ENCODE measurements at places on chromosomes 2 and 18.
A peak's percentile ranks its signal among the peaks of the same experiment; 100 is the strongest.

- peak; percentile 5 for DNase-seq
Measured at GRCh38 chr2:169767243-169767888, 31.3 kb upstream of the SSB start.

DNA sequence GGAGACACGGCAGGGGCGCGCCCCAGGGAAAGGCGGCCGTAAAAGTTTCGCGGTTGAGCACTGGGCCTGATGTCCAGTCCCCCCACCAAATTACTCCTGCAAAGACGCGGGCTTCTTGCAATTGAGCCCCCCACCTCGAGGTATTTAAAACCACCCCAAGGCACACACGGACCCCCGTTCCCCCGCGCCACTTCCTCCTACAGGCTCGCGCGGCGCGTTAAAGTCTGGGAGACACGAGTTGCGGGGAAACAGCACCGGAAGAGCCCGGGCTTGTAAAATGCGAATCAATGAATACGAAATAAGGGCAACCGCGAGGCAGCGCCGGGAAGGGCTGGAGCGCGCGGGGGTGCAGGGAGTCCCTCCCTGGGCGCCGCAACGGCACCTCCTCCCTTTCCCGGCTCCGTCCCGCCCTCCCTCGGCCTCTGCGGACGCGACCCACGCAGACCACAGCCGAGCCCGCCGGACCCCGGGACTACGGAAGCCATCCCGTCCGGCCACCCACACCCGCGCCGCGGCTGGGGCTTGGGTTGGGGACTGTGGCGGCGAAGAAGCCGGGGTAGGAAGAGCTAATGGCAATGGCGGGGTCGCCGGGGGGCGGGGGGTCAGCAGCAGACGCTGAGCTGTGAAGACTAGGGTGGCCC lies 918 bp upstream of the NETO1 start:
- peak; percentile 18 for DNase-seq

DNA sequence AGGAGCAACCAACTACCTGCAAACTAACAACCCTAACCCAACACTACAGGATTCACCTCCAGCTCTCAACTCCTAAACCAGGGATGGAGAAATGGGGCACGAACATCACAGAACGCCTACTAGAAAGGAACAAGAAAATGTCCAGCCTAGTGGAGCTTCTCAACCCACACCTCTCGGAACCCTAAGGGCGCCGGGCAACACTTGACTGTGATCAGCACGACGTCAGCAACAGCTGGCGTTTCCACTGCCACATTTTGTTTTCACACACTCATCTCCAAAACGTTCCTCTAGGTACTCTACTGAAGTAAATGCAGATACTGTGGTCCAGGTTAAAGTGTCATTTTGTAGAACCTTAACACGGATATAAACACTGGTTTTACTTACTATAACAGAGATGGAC lies 4.2 kb downstream of the RNASEH1 start:
- no peak for DNase-seq

DNA sequence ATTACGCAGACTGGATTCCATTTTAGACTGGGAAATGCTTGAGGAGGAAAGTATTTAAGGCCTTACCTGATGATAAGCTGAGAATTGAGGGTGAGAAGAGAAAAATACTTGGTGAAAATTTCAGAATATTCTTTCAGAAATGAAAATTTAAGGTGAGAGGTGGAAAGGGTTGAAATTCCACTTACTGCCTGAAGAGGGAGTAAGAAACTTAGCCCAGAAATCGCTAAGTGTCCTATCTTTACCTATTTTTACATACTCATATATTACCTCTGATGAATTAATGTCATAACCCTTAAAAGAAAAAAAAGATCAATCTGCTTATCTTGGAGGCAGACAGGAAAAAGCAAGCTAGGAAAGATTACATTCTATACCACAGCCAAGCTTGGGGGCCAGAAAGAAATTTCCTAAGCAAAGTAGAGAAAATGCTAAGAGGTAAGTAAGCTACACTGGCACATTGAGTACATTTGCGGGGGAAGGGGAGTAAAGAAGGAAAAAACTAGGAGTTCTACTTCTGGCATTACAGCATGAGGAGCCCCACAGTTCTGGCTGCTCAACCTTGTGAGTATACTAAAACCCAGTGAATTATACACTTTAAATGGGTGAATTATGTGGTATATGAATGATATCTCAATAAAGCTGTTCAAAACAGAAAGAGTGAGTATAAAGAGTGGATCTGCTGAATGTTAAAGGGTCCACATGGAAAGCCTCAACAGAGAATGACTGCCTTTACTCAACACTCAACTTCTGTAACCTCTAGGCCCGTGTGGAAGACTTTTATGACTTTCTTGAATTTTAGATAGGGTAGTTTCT lies 33.8 kb downstream of the SMC6 start:
- no peak for DNase-seq

DNA sequence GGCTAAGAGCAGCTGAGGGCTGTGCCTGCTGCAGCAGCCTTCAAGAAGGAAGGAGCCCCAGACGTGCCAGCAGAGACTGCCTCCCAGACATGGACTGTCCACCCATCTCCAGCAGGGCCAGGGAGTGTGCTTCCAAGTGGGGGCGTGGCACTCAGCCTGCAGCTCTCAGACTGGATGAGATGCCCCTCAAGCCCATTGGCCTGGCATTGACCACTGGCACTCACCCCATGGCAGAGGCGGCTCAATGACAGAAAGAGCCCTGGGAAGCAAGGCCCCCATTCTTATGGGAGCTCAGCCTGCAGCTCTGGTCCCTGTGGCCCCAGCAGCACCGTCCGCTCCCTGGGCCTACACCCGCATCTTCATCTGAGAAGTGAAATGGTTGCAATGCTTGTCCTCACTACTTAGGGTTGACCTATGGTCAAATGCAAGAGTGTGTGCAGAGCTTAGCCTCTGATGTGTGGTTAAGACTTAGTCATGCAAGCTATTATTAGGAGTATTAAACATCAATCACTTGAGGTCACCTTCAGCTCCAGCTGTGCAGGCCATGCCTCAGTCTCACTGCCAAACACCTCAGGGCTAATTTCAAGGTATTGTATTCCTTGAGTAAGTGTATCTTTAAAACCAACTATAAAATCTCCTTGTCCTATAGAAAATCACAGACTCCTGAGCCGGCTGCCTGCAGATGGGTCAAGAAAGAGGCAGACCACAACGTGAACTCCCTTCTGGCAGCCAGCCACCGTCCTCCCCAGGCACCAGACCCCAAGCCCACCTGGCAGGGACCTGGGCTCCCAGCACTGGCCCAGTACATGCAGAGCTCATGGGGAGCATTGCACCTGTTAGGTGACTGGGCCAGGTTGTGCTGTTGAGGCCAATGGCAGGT lies 194.8 kb downstream of the NDUFA10 start:
- no peak for DNase-seq

- DNase-seq: no peak
Measured at GRCh38 chr2:169303579-169304305, 58.6 kb downstream of the LRP2 start.

- DNase-seq: no peak
Measured at GRCh38 chr2:235533616-235534385, 40.0 kb downstream of the AGAP1 start.

DNA sequence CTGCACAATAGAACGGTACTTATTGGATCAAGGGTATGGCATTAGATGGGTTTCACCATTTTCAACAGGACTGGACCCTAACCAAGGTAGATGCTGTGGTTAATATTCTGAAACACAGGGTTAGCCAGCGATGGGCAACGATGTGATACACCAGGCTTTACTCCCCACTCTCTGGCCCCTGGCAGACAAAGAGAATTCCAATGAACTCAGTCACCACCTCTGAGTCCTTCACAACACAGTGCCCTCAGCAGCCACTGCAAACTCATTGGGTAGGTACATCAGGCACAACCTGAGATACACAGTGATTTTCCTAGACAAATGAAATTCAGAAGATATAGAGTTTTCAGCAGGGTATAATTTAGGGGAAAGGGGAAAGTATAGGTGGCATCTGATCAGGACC lies 634.5 kb downstream of the ZEB2 start:
- DNase-seq: no peak

DNA sequence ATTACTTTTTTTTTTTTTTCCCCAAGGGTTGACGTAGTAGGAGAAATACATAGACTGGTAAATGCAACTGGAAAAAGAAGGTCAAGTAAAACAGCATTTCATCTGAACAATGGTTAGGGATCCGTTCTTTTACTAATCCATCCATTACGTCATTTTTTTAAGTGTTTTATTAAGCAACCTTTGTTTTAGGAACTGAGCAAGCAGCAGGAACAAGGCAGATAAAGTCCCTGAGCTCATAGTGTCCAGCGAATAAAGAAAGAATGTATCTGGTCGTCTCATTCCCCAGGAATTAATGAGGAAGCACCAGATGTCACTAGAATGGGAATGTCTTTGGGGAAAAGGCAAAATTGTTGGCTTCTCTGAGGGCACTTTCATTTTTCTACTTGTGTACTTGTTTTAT lies 842.4 kb downstream of the TDRD15 start:
- no peak for DNase-seq

DNA sequence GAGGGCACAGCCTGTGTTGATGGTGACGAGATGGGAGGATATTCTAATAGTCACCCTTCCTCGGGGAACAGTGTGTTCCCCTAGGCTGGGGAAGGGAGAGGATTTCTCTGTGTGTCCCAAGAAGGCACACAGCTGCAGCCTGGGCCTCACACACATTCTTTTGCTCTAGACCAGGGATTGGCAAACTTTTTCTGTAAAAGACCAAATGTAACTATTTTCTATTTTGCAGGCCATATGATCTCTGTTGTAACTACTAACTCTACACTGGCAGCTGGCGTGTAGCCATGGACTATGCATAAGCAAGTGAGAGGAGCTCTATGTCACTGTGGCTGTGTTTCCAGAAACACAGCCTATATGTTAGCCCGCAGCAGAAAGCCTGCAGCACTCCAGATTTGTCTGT lies 65.8 kb downstream of the ARHGAP28 start:
- no peak for DNase-seq

GRCh38 chr2:242030858-242031257 lies 161.3 kb downstream of the RTP5 start:
- no peak for DNase-seq

- DNase-seq: no peak
Measured at GRCh38 chr18:79631761-79632446, 47.7 kb upstream of the CTDP1 start.

- no peak for DNase-seq
Measured at GRCh38 chr18:68942230-68942629, 144.3 kb downstream of the CCDC102B start.

DNA sequence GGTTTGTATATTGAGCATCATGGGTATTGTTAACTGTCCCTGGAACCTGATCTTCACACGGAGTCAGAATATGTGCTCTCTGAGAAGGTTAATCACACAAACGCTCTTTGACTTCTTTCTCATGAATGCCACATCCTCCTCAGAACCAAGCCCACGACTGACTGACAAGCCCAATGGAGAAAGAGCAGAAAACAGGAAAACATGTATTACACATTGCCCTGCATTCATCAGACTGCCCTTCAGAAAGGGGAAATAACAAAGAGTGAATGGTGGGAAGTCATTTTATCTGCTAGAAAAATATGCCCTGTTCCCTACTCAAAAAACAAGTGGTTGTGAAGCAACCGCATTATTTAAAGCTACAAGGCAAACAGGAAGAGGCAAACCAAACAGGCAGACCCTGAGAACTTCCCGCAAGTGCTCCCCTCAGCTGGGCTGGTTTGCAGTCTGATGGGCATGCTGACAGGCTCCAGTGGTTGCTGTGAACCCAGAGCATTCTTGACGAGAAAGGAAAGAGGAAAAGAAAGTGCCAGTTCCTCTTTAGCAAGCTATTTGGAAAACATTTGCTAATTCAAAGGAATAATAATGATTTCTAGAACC lies 172.9 kb upstream of the SETBP1 start:
- no peak for DNase-seq

DNA sequence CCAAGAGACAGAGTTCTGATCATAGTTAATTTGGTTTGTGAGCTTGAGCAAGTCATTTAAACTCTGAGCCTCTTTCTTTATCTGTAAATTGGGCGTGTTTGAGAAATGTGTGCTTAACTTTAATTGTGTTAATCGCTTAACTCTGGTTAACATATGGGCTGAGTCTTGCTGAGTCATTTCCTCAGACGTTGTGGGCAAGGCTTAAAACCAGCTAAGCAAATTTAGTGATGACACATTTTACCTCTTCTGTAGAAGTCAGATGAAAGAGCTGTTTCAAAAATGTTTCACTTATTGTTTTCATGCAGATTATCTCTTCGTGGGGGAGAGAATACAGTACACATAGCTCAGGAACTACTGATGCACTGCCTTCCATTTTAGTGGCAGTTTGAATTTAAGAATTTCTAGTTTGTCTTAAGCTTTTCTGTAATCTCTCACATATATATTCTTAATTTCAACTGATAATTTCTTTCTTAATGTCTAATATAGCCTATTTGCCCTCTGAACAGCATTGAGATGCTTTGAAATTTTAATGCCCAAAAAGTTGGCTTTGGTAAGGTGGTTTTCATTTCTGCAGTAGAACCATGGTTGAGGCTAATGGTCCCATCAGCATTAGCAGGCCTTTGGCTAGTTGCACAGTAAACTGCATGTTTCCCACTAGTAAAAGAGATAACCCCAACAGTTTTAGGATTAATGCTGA lies 34.9 kb downstream of the RAB10 start:
- no peak for DNase-seq

- no peak for DNase-seq
Measured at GRCh38 chr2:145154731-145155130, 634.8 kb upstream of the ZEB2 start.

DNA sequence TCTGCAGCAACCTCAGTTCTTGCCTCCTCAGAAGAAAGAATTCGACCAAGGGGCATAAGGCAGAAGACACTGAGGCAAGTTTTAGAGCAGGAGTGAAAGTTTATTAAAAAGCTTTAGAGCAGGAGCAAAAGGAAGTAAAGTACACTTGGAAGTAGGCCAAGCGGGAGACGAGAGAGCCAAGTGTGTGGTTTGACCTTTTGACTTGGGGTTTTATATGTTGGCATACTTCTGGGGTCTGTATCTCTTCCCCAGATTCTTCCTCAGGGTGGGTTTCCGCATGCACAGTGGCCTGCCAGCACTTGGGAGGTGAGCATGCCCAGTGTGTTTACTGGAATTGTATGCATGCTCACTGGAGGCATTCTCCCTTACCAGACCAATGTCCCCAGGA lies 59.3 kb upstream of the ANKRD44 start:
- DNase-seq: no peak

DNA sequence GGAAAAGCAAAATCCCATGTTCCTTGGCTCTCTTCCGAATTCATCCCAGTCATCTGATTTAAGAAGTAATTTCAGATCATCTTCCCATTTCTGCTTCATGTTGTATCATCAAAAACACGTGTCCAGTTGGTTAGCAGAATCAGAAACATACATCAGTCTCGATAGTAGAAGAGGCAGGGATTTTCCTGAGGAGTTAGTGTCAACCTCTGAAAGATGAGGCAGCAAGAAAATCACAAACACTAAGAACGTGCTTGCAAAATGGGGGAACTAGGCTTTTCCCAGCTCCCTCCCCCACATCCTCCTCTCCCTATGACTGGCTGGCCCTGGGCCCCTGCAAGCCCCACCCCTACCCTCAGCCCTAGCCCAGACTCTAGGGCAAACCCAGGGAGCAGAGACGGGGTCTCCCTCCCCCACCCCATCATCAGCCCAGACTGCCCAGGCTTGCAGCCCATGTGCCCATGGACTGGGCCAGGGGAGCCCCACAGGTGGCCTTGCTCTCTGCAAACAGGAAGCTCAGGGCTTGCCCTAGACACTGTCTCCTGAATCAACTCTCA lies 161.0 kb upstream of the ID2 start:
- no peak for DNase-seq

All from neuronal stem cell (in vitro differentiated cells).